ENCODE measurements at places on chromosomes 12 and 14.
A peak's percentile ranks its signal among the peaks of the same experiment; 100 is the strongest.

DNA sequence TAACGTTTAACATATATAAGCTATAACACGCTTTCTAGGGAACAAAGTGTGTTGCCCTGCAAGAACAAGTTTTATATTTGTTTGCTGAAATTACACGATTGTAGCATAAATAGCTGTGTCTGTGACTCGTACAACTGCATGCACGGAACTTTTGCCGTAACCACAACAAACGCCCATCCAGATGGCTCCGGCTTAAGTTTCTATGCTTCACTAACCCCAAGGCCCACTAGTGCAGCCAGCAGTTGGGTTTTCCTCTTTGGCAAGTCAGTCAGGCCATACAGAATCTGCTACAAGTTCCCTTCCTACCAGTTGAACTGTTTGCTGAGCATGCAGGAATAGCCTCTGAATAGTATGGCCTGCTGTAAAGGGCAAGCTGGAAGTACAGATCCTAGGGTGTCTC lies 12.1 kb downstream of the CSRP2 start:
- peak; percentile 87 for DNase-seq

DNA sequence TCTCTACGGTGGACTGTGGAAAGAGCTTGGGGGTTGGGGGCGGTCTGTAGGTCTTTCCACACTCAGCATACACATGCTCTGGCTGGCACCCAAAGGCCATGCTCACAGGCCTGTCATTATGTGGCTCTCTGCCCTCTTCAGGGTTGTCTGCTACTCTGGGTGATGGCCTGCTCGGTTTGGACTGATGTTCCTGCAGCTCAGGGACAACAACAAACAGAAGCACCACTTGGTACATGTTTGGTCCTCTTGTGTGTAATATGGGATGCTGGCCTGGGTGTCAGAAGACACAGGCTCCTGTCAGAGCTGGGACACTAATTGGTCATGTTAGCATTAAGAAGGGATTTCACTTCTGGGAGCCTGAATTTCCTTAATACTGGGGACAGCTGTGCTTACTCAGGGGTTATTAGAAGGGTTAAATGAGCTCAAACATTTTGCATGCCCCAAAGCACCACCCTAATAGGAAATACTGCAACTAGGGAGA lies 32.7 kb upstream of the SELPLG start:
- peak; percentile 78 for DNase-seq

DNA sequence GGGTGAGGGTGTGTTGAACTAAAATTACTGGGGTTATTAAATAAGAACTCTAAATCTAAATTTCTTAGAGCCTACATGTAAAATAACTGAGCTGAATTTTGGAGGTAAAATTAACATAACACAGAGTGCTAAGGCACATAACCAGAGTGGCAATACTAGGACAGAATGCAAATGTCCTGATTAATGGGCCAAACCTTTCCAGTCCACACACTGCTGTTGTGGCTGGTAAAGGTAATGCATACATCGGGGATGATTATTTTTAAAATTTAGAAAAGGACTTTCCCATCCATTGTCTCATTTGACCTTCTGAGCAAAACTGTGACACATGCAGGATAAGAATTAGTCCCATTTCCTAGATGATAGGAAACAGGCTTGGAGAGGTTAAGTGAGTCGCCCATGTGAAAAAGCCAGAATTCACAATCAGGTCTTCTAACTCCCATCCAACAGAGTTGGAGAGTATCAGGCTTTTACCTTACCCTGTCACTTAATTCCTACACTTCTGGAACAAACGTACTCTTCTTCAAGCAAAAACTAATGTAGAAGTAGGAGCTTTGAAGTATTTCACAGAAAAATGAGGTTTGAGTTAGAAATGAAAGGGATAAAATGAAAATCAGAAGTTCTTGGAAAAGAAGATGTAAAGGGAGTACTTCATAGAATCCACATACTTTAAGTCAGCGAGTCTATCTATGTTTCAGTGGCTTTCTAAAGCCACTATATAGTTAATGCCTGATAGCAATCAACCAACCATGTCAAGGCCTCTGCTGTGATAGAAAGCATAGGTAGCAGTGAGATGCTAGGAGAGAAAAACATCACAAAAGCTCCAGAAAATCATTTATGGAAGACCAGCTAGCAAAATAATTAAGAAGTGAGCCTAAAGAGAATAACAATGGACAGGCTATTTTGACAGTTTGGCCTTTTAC lies 334.9 kb upstream of the DIO2 start:
- no peak for DNase-seq

DNA sequence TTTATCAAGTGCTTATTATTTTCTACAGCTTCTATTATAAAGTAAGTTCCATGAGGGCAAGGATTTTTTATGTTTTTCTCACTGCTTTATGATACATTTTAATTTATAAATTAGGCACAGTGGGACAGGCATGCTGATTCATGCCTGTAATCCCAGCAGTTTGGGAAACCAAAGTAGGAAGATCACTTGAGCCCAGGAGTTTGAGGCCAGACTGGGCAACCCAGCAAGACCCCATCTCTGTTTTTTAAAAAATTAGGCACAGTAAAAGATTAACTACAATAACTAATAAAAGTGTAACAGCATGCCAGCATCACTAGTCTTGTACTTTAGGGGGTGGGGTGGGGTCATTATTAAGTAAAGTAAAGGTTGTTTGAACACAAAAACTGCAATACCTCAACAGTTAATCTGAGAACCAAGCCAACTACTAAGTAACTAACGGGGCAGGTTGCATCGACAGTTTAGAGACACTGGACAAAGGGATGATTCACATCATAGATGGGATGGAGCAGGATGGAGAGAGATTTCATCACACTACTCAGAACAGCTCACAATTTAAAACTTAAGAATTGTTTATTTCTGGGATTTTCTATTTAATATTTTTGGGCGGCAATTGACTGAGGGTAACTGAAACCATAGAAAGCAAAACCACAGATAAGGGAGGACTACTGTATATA lies 119.5 kb downstream of the PLEKHA5 start:
- no peak for DNase-seq

- no peak for DNase-seq
Measured at GRCh38 chr12:20184514-20184913, 183.8 kb upstream of the PDE3A start.

DNA sequence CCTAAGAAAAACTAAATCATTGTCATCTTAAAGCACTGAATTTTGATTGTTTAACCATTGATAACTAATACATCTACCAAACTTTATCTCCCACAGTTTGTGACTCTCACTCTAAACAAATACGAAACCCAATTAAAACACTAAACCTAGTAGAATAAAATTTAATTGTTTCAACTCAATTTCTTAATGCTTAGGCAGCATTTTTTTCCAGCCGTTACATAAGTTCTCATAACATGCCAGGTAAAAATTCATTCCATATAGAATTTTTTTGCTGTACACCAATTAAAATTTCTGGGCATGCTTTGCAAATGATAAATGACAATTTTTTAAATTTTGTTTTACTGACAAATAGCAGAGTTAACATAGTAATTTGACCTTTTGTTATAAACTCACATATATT lies 658.2 kb upstream of the FLRT2 start:
- DNase-seq = no peak

DNA sequence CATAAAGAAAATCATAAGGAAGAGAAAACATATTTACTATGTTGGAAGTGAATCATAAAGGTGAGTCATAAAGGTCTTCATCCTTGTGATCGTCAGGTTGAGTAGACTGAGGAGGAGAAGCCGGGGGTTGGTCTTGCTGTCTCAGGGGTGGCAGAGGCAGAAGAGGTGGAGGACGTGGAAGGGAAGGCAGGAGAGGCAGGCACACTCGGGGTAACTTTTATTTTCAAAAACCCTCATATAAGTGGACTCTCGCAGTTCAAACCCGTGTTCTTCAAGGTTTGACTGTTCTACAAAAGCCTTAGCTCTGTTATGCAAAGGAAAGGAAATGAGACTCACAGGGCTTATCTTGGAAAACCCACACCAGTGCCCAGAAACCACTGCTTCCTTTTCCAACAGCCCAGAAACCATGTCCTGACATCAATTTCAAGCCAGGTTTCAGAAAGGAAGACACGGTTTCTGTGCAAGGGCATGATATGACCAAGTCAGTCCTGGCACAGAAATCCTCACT lies 14.0 kb downstream of the SMCO2 start:
- DNase-seq = no peak

DNA sequence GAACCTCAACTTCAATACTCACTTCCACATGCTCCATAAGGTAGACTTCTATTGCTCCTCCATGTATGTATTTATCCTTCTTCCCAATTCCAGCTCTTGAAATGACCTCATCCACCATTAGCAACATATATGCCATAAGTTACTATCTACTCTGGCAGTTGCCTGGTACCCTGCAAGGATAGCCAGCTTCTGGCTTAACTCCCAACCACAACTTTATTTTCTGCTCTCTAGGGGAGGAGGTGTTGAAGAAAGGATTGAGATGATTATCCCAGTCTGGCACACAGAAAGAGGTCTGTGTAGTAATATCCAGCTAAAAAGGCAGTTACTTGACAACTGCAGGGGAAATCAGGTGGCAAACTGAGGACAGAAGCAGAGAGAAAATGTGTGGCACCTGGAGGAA lies 71.5 kb upstream of the MDM1 start:
- DNase-seq = no peak

GRCh38 chr12:93003531-93004239 lies 74.6 kb upstream of the EEA1 start:
- DNase-seq = no peak

- no peak for DNase-seq
Measured at GRCh38 chr12:15910468-15910863, 666 bp upstream of the DERA start.

DNA sequence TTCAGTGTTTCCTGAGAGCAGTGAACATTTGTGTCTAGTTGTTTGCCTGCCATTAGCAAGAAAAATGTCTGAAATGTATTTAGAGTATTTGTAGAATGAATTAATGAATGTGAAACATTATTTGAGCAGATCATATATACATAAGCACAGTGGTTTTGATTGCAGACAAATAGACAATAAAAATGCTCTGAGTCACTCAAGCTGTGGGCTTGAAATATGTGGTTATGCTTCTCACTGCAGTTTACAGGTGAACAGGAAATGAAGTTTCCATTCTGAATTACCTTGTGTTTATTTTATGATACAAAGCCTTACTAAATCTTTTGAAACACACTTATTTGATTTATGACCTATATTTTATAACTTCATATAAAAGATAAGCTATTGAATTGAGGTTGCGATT lies 827.7 kb downstream of the TMTC2 start:
- no peak for DNase-seq

GRCh38 chr14:61573748-61574513 lies 121.4 kb upstream of the HIF1A start:
- peak; percentile 74 for DNase-seq

DNA sequence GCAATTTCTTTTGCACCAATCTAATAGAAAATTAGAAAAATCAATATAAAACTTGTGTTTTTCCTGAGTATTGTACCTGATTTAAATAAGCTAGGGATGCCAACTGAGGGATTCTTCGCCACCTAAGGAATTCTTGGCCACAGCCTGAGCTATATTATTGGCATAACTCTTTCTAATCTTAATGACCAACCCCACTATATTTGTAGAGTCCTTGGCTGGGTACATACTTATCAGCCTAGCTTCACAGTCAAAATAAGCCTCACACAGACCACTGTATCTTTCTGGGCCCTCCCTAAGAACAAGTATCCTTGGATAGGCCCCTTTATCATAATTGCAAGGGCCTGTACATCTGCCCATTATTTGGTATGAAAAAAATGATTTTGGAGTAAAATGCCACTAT lies 247.1 kb downstream of the DUSP6 start:
- DNase-seq = no peak

DNA sequence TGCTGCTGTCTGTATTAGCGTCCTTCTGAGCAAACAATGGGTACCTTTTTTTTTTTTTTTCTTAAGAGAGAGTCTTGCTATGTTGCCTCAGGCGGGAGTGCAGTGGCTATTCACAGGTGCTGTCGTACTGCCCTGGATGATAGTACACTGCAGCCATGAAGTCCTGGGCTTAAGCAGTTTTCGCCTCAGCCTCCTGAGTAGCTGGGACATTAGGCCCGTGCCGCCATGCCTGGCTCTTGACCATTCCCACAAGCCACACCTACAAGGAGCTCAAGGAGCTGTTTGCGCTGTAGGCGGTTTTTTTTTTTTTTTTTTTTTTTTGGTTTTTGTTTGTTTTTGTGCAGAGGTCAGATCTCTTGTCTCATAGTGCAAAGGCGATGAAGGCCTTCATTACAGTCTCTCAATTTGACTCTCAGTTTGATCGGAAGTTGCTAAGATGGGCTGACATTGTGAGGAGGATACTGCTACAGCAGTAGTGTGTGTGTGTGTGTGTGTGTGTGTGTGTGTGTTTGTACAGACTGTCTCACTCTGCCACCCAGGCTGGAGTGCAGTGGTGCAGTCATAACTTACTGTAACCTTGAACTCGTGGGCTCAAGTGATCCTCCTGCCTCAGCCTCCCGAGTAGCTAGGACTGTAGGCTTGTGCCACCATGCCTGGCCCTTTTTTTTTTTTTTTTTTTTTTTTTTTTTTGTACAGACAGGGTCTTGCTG lies 34.2 kb downstream of the TRAF3 start:
- DNase-seq = no peak

- no peak for DNase-seq
Measured at GRCh38 chr12:57438400-57438799, 3.8 kb downstream of the INHBC start.

- no peak for DNase-seq
Measured at GRCh38 chr12:39846304-39846703, 226.7 kb upstream of the ABCD2 start.

- DNase-seq = peak; percentile 76
Measured at GRCh38 chr12:105741786-105742566, 396.8 kb downstream of the NUAK1 start.

GRCh38 chr14:79278798-79279644 lies 932.3 kb downstream of the DIO2 start:
- DNase-seq = peak; percentile 80

- DNase-seq = no peak
Measured at GRCh38 chr14:71514941-71515919, 417.0 kb upstream of the RGS6 start.

- DNase-seq = peak; percentile 51
Measured at GRCh38 chr12:51891843-51892242, 3.9 kb downstream of the ANKRD33 start.

GRCh38 chr14:21068521-21069387 lies 1.4 kb upstream of the ARHGEF40 start:
- DNase-seq = no peak

- no peak for DNase-seq
Measured at GRCh38 chr12:69131077-69131476, 108.3 kb upstream of the CPSF6 start.

DNA sequence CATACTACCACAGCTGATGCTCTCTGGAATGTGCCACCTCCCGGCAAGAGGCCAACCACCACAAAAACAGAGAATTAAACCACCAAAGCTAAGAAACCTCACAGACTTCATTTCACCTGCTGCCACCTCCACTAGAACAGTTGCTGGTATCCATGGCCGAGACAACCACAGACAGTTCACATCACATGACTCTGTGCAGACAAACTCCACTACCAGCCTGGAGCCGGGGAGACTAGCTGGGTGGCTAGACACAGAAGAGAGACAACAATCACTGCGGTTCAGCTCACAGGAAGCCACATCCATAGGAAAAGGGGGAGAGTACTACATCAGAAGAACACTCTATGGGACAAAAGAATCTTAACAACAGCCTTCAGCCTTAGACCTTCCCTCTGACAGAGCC lies 78.2 kb downstream of the RALGAPA1 start:
- DNase-seq = no peak

Data from foreskin fibroblast (primary cell).